Hematopoietic multipotent progenitor cell treated with erythropoietin and hydrocortisone succinate and interleukin-3 and kit ligand, for 8 days (in vitro differentiated cells): ENCODE measurements at places on chromosomes 5 and 9.

DNA sequence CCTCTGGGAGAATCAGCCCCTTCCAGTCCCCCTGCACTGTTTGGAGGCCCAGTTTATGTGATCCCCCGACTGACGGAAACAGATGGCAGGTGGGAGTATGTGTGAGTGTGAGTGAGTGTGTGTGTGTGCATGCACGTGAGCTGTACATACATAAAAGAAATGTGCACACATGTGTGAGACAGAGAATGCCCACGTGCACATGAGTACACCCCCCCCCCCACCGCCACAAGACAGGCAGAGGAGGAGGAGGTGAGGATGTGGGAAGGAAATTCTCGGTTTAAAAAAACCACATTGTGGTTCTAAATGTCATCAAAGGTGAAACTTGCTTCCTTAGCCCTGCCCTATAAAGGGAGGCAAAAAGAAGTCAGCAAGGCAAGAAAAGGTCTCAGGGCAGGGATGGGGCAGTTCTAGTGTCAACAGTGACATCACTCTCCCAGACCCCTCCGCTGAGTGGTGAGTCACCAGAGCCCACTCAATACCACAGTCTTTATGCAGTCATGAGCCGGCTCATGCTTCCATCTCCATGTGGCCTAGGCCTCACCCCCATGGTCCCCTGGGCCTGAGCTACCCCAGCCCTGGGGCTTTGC is 79.2 kb upstream of the HSPA9 start:
- no peak for DNase-seq

DNA sequence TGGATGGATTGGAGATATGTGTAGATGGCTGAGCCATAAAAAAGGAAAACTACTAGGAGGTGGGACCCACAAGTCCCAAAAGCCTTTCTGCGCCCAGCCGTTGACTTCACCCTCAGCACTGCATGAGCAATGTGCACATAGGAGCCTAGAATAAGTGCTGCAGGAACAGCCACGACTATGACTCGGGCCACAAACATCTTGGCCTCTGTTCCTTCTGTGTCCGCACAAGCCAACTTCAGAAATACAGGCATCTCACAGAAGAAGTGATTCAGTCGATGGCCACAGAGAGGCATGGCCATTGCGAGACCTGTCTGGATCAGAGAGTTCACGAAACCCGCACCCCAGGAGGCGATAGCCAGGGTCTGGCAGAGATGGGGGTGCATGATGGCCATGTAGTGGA is 587 bp downstream of the OR2Y1 start:
- no peak for DNase-seq

DNA sequence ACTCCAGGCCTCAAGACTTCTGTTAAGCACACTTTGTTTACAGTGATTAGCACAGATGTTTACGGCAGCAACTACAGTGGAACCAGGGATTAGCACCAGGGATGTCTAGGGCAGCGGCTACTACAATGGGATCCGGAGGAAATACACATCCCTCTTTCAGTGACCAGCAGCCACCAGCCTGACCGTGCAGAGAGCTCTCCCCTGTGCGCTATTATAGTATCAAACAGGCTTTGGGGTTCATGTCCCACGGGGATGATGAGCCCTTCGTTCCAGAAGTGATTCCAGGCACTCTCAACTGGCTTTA is 21.5 kb downstream of the GFPT2 start:
- no peak for DNase-seq

- no peak for DNase-seq
Observed at GRCh38 chr9:108512426-108513173, 343.2 kb downstream of the ACTL7B start.

- no peak for DNase-seq
Observed at GRCh38 chr9:137372693-137373610, 50.0 kb downstream of the EXD3 start.

DNA sequence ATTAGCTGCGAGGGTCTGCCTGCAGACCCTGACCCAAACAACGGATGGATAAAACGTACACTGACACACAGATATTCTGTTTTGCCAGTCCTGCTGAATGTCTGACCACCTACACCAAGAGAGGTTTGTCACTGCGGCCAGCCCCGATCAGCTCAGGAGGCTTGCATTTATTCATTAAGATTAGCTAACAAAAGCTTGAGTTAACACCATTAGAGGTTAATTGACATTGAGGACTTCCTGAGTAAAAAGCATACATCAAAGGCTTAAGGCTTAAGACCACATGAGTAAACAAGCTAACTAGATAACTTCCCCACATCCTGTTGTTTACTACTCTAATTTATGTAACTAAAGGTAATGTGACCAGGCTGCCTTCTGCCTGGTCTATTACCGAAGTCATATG is 198.1 kb upstream of the TRPC7 start:
- no peak for DNase-seq

DNA sequence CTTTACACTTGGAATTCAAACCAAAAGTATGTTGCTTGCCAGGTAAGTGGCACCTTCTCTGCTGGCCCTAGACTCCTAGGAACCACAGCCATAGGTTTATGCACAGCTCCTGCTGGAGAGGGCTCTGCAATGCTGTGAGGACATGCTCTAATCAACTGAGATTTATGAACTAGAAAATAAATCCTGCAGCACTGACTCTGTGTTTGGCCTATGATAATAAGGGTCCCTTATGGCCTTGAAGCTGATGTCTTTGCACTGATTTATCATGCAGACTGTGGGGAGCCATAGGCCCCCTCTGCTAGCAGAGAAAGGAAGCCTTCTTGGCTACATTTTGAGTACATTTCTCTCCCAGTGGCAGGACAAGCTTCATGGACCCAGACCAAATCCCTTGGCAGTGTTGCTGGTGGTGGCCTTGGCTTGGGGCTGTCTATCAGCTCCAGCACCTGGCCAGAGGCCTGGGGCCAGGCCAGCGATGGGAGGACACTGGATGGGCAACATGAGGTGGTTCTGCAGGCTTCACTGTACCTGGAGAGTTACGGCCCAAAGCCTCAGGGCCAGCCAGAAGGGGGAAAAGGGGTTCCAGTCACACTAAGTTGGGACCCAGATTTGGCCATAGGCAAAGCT is 178.0 kb downstream of the SEMA6A start:
- no peak for DNase-seq

GRCh38 chr5:60810438-60811085 is 33.5 kb downstream of the ELOVL7 start:
- no peak for DNase-seq

GRCh38 chr5:138989720-138990119 is 114.6 kb upstream of the LRRTM2 start:
- DNase-seq = no peak

DNA sequence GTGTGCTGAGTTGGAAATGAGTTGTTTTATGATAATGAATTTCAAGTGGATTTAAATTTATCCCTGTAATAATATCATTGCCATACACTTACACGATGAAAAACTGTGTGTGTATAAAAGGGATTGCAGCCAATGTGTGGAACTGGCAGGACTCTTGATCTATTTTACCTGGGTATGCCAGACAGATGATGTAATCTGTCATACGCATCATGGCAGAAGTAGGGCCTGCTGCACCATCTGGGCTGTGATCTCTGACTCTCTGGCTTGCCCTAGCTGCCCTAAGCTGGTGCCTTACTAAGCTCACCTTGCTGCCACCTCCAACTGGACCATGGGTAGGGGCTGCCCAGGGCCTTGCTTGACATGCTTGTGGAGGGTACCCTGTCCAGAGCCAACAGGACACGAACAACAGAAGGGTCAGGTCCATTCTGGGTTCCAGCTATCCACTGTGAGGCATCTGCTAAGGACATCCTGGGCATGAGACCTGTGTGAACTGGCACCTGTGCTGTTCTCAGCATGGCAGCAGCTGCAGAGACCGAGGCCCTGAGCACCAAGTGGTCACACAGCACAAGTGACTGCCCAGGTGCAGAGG is 184.2 kb downstream of the FSTL4 start:
- no peak for DNase-seq

- no peak for DNase-seq
Observed at GRCh38 chr5:19498852-19499251, 489.1 kb downstream of the CDH18 start.

DNA sequence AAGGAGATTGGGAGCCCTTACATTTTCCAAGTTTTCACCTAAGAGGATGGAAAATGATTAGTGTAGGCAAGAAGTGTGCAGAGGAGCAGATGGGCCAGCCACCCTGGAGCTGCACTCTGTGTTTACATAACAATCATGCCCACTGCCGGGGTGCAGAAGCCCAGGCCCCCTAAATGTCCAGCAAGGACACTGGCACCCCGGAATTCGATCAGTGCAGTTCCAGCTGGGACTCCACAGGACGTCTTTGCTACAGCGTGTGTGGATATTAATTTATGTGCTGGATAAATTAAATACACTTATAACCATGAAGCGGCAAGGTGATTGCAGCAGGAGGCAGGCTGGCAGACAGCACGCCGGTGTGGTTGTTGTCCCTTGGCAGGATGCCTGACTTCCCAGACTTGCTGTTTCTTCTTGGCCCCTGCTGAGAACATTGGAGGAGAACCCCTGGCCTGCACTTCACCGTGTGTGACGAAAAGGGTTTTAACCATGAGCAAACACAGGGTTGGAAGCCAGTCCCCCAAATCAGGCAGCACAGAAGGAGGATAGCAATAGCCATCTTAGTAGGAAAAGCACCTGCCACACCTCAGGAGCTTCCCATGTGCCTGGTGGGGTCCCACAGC is 73.7 kb downstream of the GADD45G start:
- no peak for DNase-seq

GRCh38 chr5:180494510-180495181 is 467 bp downstream of the CNOT6 start:
- DNase-seq = peak; percentile 48

DNA sequence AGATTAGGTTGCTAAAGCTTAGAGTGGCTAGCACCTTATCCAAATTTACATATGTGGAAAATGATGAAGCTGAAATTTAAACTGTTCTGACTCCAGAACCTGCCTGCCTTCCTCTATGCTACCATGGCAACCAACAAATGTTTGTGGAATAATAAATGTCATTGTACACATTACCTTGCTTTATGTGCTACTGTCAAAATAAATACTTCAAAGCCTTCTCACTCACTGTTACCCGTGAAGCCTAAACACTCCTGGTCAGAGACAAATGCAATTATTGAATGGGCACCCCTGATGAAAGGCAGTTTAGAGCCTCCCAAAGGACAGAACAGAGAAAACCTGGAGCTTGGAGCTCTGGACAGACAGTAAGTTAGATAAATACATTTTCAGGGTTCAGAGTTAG is 158.6 kb downstream of the FAM114A2 start:
- no peak for DNase-seq

- DNase-seq = no peak
Observed at GRCh38 chr5:165196961-165197360, 1691.5 kb downstream of the MAT2B start.

- peak; percentile 68 for DNase-seq
Observed at GRCh38 chr9:136847088-136847825, 2.0 kb upstream of the PHPT1 start.

- peak; percentile 15 for DNase-seq
Observed at GRCh38 chr9:113886933-113887332, 10.8 kb downstream of the ZNF618 start.

- no peak for DNase-seq
Observed at GRCh38 chr9:93864840-93865239, 90.3 kb downstream of the BARX1 start.

DNA sequence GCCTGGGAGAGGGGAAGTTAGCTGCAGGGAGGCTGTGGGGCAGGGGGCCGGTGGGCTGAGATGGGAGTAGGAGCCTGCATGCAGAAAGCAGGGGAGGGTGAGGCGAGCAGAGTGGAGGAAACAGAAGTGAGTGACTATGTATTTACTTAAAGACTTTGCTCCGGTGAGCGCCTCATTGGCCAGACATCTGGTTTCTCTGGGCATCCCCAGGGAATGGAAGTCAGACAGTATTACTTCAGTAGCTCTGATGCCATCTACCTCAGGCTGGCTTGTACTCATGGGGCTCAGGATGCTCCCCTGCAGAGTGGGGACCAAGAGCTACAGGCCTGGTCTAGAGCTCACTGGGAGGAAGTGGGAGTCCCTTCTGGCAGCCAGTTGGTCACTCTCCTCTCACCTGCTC is 78.2 kb upstream of the ARAP3 start:
- DNase-seq = no peak

DNA sequence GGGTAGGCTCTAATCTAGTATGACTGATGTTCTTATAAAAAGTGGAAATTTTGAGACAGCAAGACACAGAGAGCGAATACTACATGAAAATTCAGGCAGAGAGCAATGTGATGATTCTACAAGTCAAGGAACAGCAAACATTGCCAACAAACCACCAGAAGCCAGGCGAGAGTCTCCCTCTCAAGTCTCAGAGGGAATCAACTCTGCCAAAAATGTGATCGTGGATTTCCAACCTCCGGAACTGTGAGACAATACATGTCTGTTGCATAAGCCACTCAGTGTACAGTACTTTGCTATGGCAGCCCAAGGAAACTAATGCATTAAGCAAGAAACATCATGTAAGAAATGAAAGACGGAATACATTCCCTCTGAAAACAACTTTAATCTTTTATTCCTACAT is 52.1 kb upstream of the CCNG1 start:
- no peak for DNase-seq

GRCh38 chr5:61631438-61631941 is 299.4 kb downstream of the ZSWIM6 start:
- no peak for DNase-seq

GRCh38 chr5:92749943-92750342 is 831.1 kb downstream of the NR2F1-AS1 start:
- no peak for DNase-seq

DNA sequence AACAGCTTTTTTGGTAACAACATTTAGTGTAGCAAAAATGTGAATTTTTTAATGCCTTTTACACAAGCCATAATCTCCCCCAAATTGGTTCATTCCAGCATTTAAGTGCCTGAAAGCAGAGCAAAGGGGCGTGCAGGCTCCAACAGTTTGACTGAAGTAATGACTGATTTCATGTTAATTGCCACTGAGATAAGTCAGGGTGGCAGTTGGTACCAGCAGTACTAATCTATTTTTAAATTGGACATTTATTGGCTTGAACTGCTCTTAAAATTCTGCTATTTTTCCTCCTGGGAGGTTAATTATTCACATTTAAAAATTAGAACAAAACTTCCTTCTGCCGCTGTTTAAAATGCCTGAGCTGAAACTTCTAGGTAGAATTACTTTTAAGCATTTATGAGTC is 12.4 kb downstream of the TMEM171 start:
- DNase-seq = no peak

DNA sequence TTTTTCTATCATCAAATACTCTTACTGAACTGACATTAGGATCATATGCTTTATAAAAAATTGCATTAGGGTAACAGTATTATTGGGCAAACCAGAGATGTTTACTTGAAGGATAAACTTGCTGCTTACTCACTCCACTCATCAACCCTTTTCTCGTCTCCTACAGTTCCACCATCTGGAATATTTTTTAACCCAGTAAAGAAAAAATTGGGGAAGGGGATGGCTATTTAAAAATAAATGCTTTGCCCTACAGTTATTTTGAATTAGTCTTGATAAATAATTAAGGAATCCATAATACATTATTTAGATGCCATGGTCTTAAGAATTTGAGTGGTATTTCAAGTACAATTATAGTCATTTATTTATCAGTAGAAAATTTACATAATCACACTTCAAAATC is 225.8 kb downstream of the MEF2C start:
- no peak for DNase-seq

- no peak for DNase-seq
Observed at GRCh38 chr9:71886015-71886414, 25.0 kb downstream of the ABHD17B start.
